RWPE2 (cell line): ENCODE measurements at places on chromosomes 5 and 9.

GRCh38 chr9:137514691-137515337 lies 35.4 kb downstream of the PNPLA7 start:
- DNase-seq, result no peak

DNA sequence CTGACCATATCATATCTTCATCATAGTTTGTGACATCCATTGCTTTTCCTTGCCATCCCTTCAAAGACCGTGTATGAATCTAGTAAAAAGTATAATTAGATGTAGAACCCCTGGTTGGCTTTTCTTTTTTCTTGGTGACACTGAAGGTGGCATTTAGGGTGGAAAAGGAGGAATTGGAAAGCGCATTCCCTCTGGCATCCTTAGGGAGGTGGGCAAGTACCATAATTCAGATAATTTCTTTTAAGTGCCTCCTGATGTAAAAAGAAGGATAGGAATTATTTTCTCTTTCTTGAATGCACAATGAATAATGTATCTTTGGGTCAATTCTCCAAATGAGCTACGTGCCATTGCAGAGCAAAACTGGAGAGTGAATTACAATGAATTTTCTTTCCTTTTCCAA lies 73.2 kb upstream of the SMARCA2 start:
- no peak for DNase-seq

- DNase-seq, result no peak
These were observed 48.4 kb upstream of the APC start for GRCh38 chr5:112689155-112689909.

DNA sequence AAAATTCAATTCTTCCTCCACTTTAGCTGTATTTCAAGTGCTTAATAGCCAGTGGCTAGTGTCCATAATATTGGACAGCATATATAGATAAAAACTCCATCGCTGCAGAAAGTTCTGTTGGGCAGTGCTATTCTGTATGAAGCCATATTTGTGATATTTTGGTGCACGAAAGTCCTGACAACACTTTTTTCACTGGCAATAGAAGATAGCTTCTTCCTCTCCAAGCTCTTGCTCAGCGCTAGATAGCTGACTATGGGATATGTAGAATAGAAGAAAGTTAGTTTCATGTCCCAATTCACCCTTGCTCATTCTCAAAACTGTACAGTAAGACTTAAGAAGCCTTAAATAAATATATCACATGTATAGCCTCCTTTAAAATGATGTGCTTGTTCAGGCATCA lies 269.9 kb downstream of the TLR4 start:
- DNase-seq, result no peak

GRCh38 chr5:145443366-145443765 lies 391.8 kb downstream of the PRELID2 start:
- no peak for DNase-seq

DNA sequence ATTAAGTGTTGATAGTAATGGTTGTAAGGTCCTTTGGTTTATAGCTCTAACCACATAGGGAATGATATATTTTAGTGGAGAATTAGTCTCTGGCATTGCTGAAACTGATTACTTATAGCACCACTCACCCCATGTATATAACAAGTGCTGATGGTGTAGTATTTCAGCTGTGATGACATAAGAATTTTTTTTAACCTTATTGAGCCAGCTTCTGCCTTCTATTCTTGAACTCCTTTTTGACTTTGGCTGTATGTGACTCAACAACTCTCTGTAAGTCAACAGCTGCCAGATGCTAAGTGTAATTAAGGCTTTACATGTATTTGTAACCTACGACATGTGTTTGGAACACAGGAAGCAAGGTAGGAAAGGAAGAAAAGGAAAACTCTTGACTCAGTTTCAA lies 929.6 kb upstream of the WWC1 start:
- DNase-seq, result no peak

GRCh38 chr5:135307143-135307903 lies 91.7 kb downstream of the MACROH2A1 start:
- DNase-seq, result no peak

DNA sequence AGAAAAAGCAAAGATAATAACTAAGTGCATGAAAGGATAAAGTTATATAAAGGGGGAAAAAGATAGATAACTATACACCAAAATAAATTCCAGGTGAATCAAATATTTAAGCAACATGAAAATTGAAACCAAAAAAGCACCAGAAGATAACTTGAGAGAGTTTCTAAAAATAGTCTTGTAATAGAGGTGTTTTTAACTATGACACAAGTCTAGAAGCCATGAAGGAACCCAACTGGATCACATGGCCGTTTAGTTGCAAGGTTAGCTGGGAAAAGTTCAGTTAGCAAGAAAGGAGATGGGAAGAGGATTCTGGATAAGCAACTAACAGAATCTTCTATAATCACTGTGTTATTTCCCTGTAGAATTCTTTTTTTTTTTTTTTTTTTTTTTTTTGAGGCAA lies 9.2 kb upstream of the RASA1 start:
- no peak for DNase-seq

- DNase-seq, result no peak
These were observed 411.7 kb upstream of the KCNN2 start for GRCh38 chr5:113950186-113950585.

- DNase-seq, result no peak
These were observed 511.2 kb downstream of the SEMA5A start for GRCh38 chr5:9034649-9035048.

DNA sequence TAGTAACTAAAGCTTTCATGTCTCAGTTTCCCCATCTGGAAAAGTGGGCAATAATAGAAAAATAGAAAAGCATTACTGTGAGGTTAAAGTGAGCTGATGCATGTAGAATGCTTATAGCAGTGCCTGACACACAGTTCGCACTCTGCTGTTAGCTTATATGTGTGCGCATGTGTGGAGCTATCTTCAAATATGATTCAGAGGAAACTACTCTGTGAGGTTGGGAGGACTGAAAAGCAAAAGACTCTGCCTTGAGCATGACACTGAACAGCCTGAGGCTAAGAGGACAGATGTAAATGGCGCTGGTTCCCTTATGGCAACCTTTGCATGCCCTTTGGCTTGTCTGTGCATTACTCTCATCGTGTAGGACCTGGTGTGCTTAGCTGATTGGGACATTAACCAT lies 19.4 kb downstream of the NTRK2 start:
- DNase-seq, result no peak

- DNase-seq, result no peak
These were observed 24.3 kb downstream of the BOD1 start for GRCh38 chr5:173592050-173592669.

- DNase-seq, result no peak
These were observed 37.7 kb downstream of the SAR1B start for GRCh38 chr5:134594797-134595457.

DNA sequence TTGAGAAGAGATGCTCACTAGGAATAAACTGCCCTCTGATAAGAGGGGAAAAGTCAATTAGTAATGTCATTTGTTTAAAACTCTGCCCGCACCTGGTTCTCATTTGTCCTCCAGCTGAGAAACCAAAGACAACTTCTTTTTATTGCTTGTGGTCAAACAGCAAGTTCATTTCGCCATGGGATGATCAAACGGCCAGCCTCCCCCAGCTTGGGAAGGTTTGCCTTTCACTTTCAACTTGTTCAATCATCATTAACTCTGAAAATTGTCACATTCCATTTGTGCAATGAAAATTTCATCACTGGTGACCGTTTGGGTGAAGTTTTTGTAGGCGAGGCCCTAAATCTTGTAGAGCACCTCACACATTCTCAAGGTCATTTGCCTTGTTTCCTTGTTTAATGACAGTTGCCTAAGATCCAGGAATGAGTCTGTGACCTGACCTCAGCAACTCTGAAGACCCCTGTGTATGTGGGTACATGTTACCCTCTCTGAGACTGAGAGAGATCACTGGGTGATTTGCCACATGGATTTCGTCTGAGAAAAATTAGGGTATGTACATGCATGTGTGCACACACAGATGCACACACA lies 117.7 kb downstream of the MARCHF3 start:
- DNase-seq, result no peak

DNA sequence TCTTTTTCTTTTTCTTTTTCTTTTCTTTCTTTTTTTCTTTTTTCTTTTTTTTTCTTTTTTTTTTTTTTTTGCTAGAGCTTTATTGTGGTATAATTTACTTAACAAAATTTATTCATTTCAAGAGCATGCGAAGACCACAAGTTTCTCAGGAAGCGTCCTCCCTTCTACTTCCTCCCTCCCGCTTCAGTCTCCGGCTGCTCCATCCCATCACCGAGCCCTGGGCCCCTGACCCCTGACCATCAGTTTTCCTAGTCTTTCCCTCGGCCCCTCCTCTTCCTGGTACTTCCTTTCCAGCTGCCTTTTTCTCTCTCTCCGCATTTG lies 34.7 kb downstream of the C9orf152 start:
- DNase-seq, result no peak

GRCh38 chr5:66720780-66721179 lies 124.6 kb downstream of the MAST4 start:
- DNase-seq, result no peak

- DNase-seq, result no peak
These were observed 14.1 kb downstream of the SNX2 start for GRCh38 chr5:122788996-122789395.

DNA sequence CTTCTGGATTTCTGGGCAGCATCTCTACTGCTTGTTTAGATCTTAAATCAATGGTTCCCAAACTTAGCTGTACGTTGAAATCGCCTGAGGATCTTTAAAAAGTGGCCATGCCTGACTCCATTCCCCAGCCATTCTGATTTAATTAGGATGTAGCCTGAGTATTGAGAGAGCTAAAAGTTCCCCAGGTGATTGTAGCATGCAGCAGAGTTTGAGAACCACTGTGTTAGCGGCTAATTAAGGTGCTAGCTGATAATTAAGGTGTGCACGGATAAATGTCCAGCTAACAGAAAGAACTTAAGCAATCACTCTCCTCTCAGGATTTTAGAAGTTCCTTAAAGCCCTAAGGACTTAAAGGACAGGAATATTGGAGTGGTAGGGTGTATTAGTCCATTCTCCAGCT lies 89.1 kb downstream of the NMUR2 start:
- DNase-seq, result no peak

DNA sequence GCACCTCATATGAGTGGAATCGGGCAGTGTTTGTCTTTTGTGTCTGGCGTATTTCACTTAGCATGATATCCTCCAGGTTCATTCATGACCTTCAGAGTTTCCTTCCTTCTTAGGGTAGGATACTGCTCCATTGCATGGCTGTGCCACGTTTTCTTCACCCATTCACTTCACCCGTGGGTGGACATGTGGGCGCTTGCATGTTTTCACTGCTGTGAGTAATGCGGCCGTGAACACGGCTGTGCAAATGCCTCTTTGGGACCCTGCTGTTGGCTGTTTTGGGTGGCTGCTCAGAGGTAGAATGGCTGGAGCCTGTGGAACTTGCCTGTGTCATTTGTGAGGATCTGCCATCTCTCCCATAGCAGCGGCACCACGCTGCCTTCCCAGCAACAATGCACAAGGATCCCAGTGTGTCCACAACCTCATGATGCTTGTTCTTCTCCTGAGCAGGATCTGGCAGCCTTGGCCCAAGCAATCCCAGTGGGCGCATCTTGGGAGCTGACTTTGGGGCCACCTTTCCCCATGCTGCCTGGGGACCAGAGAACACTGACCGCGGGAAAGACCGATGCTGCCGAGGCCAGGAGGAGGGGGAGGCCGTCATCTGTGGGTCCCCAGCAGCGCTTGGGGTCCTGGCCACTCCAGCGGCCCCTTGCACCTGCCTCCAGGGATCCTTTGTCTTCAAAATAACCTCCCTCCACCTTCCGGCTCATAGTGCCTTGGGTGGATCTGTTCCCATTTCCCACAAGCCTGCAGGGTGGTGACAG lies 2.3 kb upstream of the SCGB3A1 start:
- DNase-seq, result no peak

DNA sequence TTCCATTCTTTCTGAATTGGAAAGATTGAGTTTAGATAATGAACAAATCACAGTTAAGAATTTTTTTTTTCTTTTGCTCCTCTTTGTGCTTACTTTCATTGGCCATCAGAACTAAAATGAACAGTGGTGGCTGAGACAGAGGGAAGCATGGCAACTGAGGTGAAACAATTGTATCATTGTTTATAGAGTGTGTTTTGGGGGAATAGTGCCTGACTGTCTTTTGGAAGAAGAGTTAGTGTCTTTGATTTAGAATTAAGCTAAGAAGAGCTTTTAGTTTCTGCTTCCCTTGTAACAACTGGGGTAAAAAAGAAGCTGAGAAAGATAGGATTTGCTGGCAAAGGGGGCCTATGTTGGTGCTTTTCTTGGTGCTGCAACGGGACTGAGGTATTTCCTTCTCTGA lies 24.0 kb downstream of the HSD17B4 start:
- no peak for DNase-seq

DNA sequence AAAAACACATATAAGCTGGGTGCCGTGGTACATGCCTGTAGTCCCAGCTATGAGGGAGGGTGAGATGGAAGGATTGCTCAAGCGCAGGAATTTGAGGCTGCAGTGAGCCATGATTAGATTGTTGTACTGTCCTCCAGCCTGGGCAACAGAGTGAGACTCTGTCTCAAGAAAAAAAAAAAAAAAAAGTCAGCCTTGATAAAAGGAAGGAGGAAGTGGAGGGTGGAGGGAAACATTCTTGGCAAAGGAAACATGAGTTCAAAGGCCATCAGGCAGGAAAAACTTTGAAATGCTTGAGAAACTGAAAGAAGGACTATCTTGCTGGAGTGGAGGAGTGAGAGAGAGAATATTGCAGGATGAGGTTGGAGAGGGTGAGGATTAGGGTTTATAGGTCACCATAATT lies 18.3 kb upstream of the ANKHD1 start:
- DNase-seq, result peak; percentile 5

DNA sequence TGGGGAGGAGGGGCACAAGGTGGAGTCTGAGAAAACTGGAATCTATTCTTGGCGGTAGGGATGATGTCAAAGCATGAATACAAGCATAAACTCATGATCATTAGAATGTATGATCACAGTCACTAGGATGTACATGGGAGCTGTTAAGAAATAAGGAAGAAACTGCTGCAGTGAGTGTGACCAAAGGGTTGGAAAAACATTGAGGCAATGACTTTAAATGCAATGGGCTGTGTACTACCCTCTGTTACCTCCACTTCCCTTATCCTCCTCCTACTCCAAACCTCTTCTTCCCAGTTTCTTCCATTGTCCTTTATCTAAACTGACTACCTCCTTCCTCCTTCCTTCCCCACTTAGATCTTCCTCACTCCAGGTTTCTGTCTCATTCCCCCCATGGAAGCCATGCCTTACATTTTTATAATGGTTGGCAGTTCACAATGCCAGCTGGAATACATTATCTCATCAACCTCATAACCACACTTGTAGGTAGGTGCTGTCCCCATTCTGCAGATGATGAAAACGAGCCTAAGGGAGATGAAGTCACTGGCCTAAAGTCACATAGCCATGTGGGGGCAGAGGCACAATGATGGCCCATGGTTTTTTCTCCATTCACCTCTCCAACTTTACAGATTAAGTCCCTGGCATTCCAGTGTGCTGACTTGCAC lies 21.9 kb upstream of the TNFSF15 start:
- no peak for DNase-seq

DNA sequence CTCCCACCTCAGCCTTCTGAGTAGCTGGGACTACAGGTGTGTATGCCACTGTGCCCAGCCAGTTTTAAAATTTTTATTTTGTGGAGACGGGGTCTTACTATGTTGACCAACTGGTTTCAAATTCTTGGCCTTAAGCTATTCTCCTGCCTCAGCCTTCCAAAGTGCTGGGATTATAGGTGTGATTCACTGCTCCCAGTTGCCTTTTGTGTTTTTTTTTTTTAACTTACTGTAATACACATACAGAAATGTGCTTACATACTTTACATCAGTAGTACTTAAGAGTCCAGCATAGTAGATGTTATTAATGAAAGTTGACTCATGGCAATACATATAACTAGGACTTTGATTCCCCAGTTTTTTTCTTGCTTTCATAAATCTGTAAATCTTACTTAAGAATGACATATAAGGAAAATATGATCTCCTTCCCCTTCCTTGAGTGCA lies 4.7 kb downstream of the MAN2A1 start:
- DNase-seq, result no peak

- DNase-seq, result no peak
These were observed 31.4 kb downstream of the GRIN3A start for GRCh38 chr9:101706997-101707396.
